Mucosa of gallbladder (tissue), 1 donor: ENCODE measurements at places on chromosomes 1 and 21. TPM values are rescaled to one million over a fixed set of nuclear protein-coding genes. Genes with fewer than 3 reads are reported as not detected.

LCE1B gene
- total RNA-seq: not detected

CLCNKA gene
- 0.32 TPM for total RNA-seq

ADAMTS5 gene
- 4.1 TPM for total RNA-seq

AGMAT gene
- total RNA-seq: 2.8 TPM

GRCh38 chr1:227604446-227604845 is 41.1 kb downstream of the ZNF678 start:
- no peak for DNase-seq

DNA sequence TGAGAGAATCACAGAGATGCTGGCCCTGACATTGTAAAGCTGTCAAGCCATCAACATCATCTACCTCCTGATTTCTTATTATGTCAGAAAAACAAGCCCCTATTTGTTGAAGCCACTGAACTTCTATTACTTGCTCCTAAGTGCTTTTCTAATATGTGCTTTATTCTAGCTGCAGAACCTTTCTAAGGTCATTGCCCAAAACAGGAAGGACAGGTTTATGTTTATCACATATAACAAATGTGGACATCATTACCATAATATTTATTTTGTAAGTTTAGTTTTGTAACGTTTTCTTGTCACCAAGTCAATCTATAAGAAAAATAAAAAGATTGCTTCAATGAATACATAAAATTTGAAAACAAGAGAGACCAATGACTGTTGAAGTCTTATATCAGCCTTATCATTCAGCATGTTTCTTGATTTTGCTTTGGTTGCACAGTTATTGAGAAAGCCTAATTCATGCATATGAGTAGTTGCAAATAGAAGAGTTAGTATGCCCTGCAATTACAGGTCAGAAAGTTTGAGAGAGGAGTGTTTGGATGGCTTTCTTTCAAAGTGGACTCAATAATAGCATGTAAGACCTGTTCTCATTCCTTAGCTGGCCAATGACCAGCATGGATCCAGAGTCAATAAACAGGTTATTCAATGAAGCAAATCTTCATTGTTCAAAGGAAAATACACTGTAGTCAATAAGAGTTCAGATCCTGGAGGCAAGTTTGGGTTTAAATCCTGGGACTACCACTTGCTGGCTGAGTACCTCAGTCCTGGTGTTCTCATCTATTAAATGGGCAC is 84.1 kb downstream of the MAB21L3 start:
- no peak for DNase-seq

DNA sequence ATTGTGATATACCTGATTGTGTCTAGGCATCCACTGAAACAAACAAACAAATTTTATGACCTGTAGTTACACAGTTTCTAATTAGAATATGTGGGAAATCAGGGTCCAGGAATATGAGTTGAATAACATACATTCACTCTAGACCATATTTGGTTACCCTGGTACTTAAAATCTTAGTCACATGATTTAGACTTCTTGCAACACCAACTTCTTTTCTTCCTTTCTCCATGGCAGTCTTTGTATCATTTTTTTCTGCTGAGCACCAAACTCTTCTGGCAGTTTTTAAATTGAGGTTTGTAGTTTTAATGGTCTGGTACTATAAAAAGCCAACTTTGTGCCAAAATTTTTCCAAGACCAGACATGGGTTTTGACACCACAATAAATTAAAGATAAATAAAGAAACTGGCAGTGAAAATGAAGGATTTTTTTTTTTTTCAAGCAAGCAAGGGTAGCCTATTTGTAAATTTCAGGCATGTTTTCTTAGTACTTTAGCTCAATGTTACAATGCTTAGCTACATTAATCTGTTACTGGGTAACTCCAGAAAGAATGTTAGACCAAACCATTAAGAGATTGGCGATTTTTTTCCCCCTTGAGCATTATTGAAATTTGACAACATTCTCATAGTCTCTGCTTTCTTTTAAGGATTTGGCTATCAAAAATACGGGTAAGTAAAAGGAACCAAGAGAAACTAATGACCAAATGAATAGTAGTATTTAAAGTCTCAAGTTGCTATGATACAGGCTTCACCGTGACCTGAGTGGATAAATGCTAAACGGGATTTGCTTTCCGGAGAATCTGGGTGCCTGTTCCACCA is 108.5 kb downstream of the NFIA start:
- no peak for DNase-seq
